OCI-M1 (cell line): ENCODE measurements at places on chromosomes 7 and 10.

GRCh38 chr10:110413903-110414547, 83.7 kb upstream of the DUSP5 start:
- no peak for DNase-seq

GRCh38 chr7:3998060-3998459, 684.0 kb upstream of the FOXK1 start:
- DNase-seq = no peak

- DNase-seq = peak; percentile 11
Observed at GRCh38 chr10:114352653-114353298, 51.5 kb downstream of the AFAP1L2 start.

DNA sequence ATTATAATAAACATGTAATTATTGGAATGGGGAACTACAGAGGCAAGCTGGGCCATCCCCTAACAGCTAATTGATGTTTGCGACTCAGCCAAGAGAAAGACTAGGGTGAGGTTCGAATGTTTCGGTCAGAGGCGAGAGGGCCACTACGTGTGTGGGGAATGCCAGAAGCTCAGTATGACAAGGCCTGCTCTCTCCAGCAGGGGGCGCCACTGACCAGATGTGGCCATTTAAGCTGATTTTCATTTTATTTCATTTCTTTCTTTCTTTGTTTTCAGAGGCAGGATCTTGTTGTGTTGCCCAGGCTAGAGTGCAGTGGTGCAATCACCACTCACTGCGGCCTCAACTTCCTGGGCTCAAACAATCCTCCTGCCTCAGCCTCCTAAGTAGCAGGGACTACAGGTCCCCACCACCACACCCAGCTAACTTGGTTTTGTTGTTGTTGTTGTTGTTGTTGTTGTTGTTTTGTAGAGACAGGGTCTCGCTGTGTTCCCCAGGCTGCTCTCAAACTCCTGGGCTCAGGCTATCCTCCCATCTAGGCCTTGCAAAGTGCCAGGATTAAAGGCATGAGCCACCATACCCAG, 38.1 kb downstream of the TMEM130 start:
- peak; percentile 65 for DNase-seq

GRCh38 chr7:18866359-18867036, 250.9 kb downstream of the TWIST1 start:
- DNase-seq = no peak

DNA sequence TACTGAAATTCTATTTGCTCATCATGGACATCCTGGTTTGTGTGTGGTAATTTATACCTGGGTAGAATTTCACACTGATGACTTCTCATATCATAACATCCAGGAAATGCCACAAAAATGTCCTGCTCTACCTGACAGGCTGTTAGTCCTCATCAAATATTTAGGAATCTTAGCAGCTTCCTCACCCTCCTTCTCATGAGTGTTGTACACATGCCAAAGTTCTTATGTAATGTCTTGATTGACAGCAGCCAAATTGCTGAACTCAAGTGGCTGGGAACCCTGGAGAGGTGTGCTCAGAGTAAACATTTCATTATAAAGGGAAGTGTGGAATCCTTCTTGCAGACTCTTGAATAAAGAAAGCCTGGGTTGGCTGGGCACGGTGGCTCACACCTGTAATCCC, 8.9 kb downstream of the EEPD1 start:
- DNase-seq = no peak

GRCh38 chr7:132882714-132883428, 199.0 kb downstream of the CHCHD3 start:
- DNase-seq = peak; percentile 57

DNA sequence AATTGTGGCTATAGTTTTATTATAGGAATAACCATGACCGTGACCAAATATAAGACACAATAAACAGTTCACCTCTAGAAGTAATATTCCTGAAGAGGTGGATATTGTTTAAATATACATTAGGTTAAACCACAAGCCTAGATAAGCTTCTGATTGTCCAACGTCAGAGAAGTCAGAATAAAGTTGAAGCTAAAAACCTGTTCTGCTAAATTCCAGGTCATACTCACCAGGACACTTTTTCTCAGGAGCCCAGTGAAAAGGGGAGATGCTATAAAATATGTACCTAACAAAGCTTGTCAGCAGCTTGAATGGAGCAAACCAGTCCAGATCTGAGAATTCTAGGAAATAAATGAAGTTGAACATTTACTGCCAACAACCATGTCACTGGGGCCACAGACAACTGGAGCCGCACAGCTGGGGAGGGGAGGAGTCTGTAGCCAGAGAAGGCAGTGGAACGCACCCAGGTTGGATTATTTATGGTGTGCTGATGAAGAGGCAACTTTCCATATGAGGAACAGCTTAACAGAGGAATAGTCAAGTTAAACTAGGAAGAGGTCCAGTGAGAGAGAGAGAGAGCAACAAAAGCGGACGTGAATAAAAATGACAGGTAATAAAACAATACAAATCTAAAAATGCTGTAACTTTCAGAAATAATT, 191.1 kb downstream of the ZNF438 start:
- DNase-seq = no peak

DNA sequence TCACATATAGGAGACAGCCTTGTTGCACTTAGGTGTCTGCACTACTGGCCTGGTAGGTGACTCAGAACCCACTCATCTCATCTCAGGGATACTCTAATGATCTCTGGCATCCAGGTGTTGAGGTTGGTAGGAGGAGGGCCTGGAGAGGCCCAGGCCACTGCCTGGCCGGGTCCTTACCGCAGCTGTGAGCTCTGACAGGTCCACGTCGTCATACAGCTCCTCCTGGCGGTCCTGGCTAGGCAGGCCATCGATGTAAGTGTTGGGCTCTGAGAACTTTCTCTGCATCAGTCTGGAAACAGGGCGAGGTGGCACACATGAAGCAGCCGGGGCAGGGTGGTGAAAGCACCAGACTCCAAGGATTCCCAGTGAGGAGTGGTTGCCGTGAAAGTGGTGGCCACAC, 62.1 kb downstream of the VWA2 start:
- no peak for DNase-seq

DNA sequence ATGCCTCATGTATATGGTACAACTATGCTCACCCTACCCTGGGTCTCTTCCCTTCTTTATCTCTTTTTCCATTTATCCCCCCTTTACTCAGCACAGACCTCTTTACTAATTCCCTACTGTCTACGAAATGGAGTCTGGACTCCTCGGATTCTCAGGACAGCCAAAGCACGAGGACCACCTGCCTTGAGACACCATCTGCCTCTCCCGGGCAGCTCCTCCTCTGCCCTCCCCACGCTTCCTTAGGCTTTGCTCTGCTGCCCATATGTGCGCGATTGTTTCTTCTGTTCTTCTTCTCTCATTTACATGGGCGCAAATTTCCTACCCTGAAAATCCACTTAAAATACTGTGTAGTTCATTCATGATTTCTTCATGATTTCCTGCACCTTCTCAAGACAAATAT, 62.7 kb upstream of the STK17A start:
- DNase-seq = no peak

DNA sequence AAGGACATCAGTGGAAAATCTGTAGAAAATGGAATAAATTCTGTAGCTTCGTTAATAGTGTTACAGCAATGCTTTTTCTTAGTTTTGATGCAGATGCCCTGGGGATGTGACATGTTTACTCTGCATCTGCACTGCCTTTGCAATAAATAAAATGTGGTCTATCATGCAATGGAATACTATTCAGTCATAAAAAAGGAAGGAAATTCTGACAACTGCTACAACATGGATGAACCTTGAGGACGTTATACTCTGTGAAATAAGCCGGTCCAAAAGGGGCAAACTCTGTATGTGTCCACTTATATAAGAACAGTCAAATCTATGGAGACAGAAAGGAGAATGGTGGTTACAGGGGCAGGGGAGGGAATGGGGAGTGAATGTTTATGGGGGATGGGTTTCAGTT, 13.5 kb downstream of the GRIFIN start:
- DNase-seq = no peak

DNA sequence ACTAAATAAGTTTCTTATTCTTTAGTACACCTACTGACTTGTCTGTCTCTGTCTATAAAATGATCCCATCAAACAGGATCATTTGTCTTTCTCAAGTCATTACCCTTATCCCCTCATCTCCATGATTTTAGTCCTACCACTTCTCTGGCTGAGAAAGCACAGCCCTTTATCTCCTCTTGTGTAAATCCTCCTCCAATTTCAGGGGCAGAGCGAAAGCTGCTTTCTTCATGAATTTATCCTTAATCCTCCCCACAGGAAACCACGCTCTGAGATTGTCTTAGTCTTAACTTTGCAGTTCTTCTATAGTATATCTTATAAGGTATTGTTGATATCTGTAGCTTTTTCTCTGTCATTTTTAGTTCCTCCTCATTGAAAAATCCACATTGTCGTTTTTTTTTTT, 239.7 kb upstream of the PLXDC2 start:
- DNase-seq = no peak

DNA sequence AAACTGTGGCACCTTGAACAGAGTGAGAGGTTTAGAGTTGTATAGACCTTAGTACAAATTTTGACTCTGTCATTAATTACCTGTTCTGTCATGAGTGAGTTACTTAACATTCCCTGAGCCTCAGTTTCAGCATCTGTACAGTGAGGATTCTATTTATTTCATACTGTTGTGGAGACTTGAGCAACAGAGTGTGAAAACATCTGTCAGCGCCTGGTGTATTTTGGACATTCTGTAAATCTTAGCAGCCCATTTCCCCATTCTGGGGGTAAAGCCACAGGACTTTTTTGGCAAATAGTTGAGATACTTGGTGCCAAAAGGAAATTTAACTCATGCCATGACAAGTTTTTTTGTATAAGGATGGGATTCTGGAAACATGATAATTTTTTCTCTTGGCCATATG, 94.8 kb downstream of the AUTS2 start:
- DNase-seq = no peak

GRCh38 chr10:69335613-69336012, 57.3 kb downstream of the HK1 start:
- no peak for DNase-seq

- DNase-seq = no peak
Observed at GRCh38 chr10:109866995-109867635, 56.2 kb downstream of the XPNPEP1 start.

DNA sequence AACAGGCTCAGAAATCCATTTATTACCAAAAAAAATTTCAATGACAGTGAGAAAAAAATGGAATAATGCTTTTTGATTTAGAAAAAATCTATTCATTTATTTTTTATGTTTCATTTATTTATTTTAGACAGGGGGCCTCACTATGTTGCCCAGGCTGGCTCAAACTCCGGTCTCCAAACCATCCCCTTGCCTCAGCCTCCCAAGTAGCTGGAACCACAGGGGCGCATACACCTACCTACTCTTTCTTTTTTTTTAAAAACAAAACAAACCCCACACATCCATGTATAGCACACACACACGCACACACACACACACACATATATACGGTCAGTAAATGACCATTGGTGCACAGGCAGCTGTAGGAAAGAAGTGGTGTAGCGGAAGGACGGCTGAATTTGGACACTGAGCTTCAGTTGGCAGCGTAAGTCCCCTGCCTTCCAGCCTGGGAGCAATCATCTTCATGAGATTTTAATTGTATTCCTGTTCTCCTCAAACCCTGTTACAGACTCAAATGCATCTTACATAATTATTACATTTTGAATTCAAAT, 28.8 kb downstream of the ARL4A start:
- DNase-seq = no peak

GRCh38 chr10:12221323-12222298, 25.6 kb downstream of the CDC123 start:
- DNase-seq = peak; percentile 10

DNA sequence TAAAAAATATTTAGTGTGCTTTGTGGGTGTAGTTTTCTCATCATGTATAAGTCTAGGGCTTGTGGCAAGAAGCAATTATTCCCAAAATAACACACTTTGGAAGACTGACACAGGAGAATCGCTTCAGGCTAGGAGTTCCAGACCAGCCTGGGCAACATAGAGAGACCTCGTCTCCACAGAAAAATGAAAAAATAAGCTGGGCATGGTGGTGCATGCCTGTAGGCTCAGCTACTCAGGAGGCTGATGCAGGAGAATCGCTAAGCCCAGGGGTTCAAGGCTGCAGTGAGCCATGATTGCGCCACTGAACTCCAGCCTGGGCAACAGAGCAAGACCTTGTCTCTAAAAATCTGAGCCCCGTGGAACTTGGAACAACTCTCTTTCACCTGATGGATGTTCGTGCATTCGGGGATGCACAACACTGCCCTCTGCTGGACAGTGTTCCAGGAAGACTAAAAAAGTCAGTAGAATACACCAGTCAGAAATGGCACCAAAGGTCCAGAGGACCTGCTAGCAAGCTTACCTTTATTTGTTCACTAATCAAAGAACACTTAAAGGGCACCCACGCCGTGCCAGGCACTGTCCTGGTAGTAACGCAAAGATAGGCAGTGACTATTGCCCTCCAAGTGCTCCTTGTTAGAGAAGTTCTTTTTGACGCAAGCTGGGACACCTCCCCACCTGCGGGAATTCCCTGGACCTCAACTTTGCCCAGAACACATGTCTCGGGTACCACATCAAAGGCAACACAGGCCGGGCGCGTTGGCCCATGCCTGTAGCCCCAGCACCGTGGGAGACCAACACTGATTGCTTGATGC, 81.9 kb upstream of the CALN1 start:
- peak; percentile 79 for DNase-seq

GRCh38 chr7:44281811-44282600, 43.4 kb downstream of the CAMK2B start:
- no peak for DNase-seq

DNA sequence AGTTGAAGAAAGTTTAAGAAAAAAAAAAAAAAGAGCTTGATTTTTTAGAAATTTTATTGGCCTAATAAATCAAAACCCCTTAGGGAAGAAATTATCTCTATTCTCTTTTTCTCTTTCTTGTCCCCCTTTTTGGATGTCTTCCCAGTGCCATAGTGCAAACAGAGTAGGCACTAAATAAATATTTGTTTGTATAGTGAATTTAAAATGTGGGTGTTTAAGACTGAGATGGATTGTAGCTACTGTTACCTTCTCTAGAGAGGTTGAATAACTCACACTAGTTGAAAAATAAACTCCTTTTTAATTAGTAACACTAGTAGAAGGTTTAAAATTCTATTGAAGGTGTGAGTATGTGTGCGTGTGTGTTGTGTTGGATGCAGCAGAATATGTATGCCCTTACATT, 783.8 kb downstream of the NXPH1 start:
- no peak for DNase-seq

DNA sequence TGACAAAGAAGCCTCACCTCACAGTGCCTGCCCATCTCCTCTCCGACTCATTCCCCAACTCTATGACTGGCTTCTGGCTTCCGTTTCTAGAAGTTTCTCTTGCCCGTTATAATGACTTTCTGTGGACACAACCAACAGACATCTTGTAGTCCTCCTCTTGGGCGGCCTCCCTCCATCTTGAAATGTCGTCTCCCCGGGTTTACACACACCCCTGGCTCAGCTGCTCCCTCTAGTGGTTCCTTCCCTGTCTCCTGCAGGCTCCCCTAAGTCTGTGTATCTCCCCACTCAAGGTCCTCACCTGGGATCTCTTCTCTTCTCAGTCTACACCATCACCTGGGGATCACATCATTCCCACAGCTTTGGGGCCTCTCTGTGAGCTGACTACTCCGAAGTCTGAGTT, 123.4 kb upstream of the NEBL start:
- peak; percentile 78 for DNase-seq

GRCh38 chr10:28678687-28679457, 1.6 kb downstream of the BAMBI start:
- DNase-seq = peak; percentile 69
